SK-N-MC (cell line): ENCODE measurements at places on chromosomes 5 and 9.

DNA sequence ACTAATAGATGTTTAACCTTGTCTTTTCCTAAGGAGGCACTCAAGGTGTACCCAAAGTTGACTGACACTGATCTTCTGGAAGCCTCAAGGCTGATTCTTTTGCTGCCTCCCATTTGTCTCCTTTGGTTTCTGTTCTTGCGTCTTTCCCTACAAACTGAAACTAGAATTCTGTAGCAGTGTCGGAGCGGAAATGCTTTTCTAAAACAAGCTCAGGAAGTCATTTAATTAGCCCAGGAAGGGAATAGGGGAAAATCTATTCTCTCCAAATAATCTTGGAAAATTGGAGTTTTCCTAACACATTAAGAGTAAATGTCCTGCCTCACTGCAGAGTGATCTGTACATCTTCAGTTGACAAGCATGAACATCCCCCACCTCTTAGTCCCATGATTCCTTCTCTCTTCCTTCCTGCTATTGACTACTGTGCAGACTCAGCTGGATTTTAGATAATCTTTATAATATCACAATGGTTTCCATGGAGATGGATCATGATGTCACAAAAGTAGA is 182.7 kb downstream of the NR3C1 start:
- no peak for DNase-seq

- DNase-seq: no peak
Measured at GRCh38 chr5:35335752-35336151, 105.5 kb upstream of the PRLR start.

DNA sequence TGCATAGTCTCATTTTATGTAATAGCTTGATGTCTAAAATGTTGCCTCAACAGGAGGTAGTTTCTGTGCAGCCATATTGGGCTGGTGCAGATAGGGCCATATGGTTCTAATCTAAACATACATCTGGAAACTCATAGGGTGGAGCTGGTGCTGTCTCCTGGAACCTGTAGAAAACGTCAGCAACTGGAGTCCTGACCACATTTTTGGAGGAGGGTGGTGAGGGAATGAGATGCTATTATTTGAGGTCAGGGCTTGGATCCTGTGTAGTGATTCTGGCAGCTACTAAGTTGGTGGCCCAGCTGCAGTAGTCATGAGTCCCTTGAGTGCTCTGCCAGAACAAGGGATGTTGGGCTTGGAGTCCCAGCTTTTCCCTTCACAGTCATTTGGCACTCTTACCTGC is 14.1 kb downstream of the MAN2A1 start:
- DNase-seq: no peak

DNA sequence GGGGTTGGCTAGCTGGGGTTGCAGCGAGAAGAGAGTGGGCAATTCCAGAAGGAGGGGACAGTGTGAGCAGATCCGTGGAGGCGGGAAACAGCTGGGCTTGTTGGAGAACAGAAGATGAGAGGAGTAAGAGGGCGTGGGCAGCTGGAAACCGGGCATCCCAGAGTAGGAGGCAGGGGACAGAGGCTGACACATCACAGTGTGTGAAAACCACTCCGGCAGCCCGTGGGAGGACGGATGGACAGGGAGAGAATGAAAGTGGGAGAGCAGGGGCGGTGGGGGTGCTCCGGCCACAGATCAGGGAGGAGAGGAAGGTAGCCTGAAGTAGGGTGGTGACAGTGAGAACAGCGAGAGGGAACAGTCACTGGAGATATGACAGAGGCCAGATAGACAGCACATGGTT is 8.3 kb upstream of the PSMB7 start:
- DNase-seq: no peak

DNA sequence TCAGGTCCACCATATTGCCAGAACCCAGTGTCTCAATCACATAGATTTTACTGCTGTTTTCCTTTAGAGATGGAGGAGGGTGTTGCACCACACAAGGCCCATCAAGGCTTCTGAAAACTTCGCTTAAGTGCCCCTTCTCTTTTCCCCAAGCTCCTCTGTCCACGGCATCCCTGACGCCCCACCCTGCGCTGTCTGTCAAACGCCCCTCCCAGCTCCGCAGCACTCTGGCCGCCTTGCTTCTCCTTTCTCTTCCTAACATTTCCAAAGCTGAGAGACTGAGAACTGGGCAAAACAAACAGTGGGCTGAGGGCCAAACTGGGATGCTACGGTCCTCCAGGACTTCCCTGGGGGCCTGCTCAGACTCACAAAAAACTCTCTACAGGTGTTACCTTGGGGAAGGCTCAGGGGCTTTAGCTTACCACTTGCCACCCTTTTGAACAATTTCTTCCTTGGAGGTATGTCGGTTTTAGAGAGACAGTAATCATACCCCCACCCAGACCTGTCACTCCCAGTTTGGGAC is 28.3 kb upstream of the ERGIC1 start:
- DNase-seq: no peak
